Aorta (tissue), 5 donors: ENCODE measurements at places on chromosomes 16 and 17. TPM values are rescaled to one million over a fixed set of nuclear protein-coding genes. Genes with fewer than 3 reads are reported as not detected.

DNA sequence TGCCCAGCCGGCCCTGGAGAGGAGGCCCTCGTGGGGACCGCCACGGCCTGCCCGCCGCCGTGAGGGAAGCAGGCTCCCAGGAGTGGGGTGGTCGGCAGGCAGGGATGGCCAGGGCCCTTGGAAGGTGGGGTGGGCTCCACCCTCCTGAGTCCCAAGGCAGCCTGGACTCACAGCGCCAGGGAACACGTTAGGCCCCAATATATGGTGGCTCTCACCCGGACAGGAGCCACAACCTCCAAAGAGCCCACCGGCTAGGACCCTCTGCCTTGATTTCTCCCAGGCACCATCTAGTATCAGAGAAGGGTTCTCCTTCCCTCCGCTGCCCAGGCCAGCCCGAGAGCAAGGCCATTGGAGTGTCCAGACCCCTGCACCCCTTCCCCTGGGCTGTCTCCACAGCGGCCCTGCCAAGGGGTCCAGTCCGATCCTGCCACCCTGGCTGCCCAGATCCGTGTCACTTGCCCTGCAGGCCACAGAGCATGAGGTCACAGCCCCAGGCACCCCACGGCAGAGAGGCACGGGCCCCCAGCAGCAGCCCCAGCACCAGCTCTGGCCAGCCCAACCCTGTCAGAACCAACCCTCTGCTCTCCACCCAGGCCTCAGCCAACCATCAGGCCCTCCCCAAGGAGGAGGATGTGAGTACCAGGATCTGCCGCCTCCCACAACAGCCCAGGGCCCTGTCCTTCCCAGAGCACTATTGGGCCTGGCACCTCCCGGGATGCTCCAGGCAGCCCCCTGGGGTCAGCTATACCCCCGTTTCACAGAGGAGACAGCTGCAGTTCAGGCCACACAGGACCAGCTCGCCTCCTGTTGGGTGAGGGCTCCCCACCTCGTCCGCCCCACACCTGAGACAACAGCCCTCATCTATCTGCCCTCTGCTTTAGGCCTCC lies 1.1 kb upstream of the AXIN1 start:
- H3K4me1 ChIP-seq: no peaks in the 10 kb centered on the region
- H3K36me3 ChIP-seq: no peaks in the 10 kb centered on the region
- no peaks in the 10 kb centered on the region for H3K27me3 ChIP-seq
- H3K27ac ChIP-seq: no peak overlapping the region
- no peak for DNase-seq
- H3K4me3 ChIP-seq: no peak overlapping the region

- H3K36me3 ChIP-seq: peaks cover 10% of the 10 kb centered on the region
- no peaks in the 10 kb centered on the region for H3K4me1 ChIP-seq
- H3K27ac ChIP-seq: no peak overlapping the region
- no peak overlapping the region for H3K4me3 ChIP-seq
- no peak for DNase-seq
- no peaks in the 10 kb centered on the region for H3K27me3 ChIP-seq
These were observed 31.3 kb downstream of the MARF1 start for GRCh38 chr16:15611610-15612009.

DNA sequence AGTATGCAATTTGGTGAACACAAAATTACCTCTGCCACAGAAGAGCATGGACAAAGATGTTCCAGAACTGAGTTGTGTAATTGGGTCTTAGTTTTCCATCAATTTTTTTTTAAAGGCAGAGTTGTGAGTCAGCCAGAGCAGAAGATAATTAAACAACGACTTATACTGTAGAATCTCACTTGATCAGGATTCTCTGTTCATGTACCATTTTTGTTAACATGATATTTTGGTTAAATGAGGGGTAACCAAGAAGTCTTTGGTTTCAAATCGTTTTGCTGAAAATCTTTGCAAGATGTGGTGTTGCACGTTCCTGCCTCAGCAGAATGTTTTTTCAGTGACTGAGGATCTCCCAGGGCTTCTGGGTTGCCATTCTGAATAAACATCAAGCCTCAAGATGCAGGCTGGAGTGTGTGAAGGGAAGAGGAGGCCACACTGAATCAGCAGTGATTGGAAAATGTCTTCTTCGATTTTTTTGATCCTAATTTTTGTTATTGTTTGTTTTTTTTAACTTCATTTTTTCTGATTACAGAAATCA lies 232.6 kb upstream of the IRX3 start:
- DNase-seq: no peak
- H3K4me1 ChIP-seq: no peaks in the 10 kb centered on the region
- no peaks in the 10 kb centered on the region for H3K27me3 ChIP-seq
- H3K4me3 ChIP-seq: no peak overlapping the region
- H3K36me3 ChIP-seq: no peaks in the 10 kb centered on the region
- no peak overlapping the region for H3K27ac ChIP-seq

Gene B3GNT9
- 13.0 TPM for total RNA-seq

Gene KRTAP9-4
- total RNA-seq: not detected

Gene PPM1E
- total RNA-seq: 0.21 TPM

Gene LPO
- not detected for total RNA-seq

Gene NAGPA
- total RNA-seq: 10.9 TPM
